ENCODE measurements at places on chromosomes 5 and 9. TPM values are rescaled to one million over a fixed set of nuclear protein-coding genes. Genes with fewer than 3 reads are reported as not detected.

Gene LMX1B
- total RNA-seq: not detected

DNA sequence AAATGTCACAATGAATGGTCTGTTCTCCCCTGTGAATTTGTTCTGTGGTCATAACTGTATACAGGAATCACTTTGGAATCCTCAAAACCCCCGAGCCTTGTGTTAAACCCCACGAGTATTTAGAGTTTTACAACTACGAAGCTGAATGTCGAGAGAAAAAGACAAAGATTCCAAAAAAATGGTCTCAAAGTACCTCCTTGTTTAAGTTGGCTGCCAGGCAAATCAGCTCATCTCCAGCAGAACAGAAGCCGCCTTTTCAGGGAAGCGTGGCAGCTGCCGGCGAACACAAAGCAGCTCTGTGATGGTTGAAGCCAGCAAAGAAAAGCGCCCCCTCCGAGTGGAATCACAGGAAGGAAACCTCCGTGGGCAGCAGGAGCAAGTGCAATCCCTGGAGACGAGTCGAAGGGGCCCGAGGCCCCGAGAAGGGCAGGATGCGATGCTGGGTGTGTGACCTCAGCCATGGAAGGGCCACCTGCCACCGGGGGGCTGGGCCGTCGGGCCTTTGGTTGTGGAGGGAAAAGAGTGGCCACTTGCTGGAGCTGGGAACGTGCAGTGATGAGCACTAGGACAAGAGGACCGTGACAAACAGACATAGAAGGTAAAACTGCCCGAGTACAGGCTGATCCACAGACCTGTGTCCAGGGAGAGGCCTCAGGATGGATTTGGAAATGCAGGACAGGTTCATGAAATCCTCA, 706.4 kb downstream of the SEMA5A start:
- no peak for DNase-seq

DNA sequence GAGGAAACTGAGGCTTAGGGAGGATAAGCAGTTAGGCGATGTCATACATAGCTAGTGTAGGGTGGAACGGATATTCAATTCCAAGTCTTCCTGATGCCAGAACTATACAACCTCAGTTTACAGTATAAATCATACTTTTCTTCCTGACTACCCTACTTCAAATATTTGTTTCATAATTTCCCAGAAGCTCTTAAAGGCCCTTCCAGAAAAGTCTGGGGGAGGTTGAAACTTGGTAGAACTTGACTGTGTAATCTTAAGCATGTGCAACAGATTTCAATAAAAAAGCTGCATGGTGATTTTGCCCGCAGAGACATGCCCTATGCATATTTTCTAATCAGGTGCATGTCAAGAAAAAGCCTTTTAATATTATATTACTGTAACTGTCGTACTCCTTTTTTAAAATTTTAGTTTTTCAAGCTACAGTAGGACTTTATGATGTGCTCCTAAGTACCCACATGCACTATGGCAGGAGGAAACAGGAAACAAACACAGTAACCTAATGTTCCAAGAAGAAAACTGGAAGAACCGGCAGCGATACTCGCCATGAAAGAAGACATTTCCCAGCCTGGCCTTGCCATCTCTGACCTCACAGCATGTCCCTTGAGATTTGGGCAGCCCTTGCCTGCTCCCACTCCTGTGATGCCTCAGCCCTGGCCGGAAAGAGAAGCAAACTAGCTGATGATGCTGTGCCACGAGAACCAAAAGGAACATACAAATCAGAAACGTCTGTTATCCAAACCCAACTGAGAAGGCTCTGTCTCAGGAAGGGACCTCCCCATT, 266.0 kb downstream of the EFNA5 start:
- DNase-seq: no peak

Gene TAF7
- 60.6 TPM for total RNA-seq

- DNase-seq: no peak
Observed at GRCh38 chr5:33679791-33680190, 212.0 kb downstream of the ADAMTS12 start.

DNA sequence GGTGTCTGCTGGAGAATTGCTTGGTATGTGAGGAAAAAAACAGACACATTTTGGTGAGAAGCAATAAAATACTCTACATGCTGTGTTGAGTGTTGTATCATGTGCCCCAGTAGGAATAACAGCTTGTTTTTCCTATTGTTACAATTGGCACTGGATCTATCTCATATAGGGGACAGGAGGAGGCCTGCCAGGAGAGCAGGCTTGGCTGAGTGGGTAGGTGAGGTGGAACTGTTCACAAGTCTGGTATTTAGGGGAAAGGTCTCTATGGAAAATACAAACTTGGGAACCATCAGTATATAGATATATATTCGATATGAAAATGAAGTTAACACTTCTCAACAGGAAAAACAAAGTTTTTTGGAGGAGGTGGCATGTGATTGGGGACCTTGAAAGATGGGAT, 9.5 kb upstream of the SH3TC2 start:
- DNase-seq: peak; percentile 47

Gene ADAMTS13
- total RNA-seq: 0.84 TPM

Gene PCDHGC4
- 1.2 TPM for total RNA-seq

DNA sequence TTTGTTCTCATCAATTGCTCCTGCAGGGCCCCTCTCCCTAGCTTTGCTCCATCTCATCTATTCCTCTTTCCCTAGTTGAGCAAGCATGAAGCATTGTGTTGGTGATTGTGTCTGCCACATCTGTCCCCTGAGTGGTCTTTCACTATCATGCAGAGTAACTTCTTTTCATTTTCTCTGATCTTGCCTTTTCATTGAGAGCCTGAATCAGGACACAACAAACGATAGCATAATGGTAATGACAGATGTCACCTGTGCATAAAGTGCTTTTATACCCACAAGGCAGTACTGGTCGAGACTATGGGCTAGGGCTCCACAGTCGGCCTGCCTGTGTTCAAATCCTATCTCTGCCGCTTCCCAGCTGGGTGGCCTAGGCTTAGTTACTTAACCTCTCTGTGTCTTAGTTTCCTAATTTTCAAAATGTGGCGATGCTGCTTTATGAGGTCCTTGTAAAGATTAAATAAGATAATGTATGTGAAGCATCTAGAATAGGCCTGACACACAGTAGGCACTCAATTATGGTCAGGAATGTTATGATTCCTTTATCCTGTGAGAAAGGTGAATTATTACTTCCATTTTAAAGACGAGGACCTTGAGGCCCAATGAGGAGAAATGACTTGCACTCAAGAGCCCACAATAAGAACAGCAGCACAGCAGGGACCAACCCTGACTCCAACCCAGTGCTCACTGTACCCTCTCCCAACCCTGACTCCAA, 137.1 kb upstream of the ZNF618 start:
- no peak for DNase-seq

Gene SLCO6A1
- not detected for total RNA-seq

- no peak for DNase-seq
Observed at GRCh38 chr9:11821306-11821975, 871.7 kb upstream of the TYRP1 start.

DNA sequence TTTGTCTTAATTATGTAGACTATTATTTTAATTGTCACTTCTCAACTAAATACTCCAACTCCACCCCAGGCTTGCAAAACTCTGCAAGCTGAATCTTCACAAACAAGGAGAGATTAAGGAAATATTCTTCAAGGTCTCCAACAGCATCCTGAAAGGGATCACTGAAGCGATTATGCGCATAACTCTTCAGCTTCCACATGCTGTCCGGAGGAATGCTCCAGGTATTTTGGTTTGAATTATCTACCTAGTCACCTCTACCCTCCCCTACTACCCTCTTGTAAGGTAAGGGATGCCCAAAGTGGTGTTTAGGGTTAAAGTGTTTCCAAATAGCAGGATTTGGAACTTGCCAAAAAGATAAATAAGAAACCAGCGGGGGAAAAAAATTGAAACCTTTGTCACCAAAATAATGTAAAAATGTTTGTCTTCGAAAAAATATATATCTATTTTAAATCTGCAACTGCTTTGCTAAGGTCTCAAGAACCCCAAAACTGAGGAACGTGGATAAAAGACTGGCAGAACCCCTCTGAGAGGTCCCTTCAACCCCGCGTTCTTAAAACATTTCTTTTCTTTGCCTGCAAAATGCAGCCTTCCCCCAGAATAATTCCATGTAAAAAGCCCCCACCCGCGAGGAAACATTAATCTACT, 11.6 kb downstream of the PTCH1 start:
- DNase-seq: no peak

- DNase-seq: peak; percentile 97
Observed at GRCh38 chr9:86354011-86354817, at the start of gene TUT7. TUT7 (minus strand) TSS chr9:86354410; CDS start chr9:86353199, 1,211 bp downstream.

GRCh38 chr5:55096861-55097260, 5.6 kb upstream of the GZMA start:
- DNase-seq: no peak

DNA sequence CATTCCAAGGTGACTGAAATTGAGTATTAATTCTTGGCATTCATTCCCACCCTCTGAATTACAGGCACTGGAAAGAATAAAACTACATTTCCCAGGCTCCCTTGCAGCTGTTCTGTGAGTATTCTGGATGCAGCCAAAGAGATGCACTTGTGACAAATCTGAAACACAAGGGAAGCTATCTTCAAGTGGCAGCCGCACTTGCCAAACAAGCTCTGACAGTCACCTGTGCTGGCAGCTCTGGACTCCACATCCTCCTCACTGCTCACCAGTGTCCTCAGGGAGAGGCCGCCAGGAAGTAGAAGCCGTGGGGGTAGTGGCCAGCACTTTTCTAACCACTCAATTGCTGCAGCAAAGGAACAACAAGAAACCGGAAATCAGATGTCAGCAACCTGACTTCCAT, 275.0 kb downstream of the NR2F1-AS1 start:
- DNase-seq: peak; percentile 35

Gene SLC6A7
- not detected for total RNA-seq

DNA sequence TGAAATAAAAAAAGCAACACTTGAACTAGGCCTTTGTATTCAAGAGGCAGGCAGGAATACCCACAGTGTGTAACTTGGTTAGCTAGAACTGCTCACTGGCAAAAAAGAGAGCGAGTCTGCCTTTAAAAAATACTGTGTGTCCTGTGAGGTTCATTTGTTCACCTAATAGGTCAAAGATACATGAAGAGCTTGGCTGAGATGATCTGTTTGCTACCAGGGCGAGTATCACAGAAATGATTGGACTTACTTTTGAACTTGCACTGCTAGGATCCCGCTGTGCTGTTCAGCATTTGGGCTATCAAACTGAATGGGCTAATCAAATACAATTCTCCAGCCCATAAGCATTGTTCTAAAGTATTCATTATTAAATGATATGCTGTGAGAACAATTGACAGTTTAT, 229.1 kb downstream of the NFIB start:
- DNase-seq: no peak

Gene RPL35
- total RNA-seq: 1,038 TPM

DNA sequence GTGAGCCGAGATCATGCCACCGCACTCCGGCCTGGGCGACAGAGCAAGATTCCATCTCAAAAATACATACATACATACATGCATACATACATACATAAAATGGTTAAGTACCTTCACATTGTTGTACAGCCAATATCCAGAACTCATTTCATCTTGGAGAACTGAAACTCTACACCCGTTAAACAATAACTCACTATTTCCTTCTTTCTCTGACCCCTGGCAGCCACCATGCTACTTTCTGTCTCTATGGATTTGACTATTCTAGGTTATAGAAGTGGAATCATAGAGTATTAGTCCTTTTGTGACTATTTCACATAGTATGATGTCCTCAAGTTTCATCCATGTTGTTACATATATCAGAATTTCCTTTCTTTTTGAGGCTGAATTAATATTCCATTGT, 9.6 kb upstream of the KIF27 start:
- no peak for DNase-seq

DNA sequence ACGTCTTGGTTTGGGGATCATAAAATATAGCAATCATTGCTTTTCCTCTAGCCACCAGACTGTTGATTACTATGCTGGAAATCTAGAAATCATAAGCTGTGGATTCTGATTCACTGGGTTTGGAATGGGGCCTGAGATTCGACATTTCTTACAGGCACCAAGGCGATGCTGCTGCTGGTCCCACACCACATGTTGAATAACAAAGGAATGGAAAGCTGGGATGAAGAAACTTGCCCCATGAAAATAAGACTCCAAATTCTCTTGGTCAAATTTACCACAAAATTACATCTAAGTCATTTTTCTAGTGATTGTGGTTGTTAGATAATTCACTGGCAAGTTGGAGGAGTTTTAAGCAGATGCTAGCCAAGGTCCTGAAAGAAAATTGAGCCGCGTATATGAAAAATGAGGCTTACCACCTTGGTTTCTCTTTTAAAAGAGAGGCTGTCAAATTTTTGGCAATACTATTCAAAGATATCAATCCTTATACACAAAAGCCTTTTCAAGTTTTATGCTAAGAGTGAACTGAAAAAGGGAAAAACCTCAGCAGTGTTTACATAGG, 23.0 kb upstream of the MEIKIN start:
- DNase-seq: no peak

Gene TMEM174
- total RNA-seq: not detected

Gene SLC6A19
- not detected for total RNA-seq
